ENCODE measurements at places on chromosomes 3 and 15.

GRCh38 chr15:70867911-70868467, 14.0 kb upstream of the LARP6 start:
- DNase-seq = no peak

DNA sequence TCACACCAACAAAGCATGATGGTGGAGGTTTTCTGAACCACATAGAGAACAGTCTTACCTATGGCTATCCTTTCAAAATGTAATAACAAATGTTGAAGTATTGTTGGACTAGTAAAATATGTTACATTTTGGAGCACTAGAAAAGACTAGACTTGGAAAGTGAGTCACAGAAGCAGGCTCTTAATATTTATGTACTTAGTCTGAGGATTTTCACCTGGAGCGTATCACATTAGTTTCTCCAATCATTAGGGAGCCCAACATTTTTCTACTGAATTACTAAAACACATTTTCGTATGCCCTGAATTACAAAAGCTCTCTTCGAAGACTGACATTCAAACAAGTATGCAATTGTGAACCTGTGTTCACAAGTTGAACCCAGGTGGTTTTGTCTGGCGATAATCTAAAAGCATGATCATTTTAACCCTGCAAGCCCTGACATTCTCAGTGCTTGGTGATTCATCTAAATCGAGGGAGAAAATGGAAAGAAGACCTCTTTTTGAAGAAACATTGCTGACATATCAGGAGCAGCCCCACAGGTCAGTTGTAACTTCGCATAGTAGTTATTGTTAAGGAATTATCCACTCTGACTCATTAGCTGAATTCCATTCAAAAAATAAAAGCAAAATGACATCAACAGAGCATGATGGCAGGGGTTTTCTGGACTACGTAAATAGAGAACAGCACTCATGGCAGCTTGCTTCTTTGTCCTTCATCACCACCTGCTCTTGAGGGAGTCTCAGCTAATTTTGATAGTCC, 679.8 kb upstream of the NECTIN3 start:
- DNase-seq = no peak

- no peak for DNase-seq
These were observed 10.4 kb upstream of the AEN start for GRCh38 chr15:88610701-88611231.

- DNase-seq = no peak
These were observed 120.4 kb upstream of the P2RY1 start for GRCh38 chr3:152714507-152714906.

GRCh38 chr3:6770397-6770690, 90.6 kb upstream of the GRM7 start:
- no peak for DNase-seq

DNA sequence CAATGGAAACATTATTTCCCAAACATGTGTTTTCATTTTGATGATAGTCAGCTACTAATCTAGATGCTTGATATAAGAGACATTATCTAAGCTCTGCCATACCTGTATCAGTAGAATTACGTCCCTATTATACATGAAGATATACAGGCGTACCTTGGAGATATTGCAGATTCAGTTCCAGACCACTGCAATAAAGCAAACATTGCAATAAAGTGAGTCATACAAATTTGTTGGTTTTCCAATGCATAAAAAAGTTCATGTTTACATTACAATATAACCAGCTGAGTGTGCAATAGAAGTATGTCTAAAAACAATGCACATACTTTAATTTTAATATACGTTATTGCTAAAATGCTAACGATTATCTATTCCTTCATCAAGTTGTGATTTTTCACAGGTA, 236.0 kb upstream of the ZNF717 start:
- DNase-seq = no peak

- no peak for DNase-seq
These were observed 109.5 kb downstream of the RPLP1 start for GRCh38 chr15:69562116-69562515.

DNA sequence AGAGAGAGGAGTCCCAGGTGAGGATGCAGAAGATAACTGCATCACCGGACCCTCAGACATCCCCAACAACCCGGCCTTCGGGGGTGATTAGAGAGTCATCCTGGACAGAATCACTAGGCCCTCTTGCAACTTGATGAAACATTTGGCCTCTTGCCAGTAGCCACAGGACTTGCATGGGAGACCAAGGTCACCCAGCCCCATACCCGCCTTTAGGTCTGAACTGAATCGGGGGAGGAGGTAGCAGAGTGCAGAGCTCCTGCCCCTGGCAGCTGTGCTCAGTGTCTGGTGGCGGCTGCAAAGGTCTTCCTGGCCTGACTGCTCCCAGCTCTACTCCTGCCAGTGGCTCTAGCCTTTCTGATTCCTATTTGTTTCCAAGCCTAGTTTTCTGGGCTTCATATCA, 12.4 kb downstream of the PIF1 start:
- no peak for DNase-seq

DNA sequence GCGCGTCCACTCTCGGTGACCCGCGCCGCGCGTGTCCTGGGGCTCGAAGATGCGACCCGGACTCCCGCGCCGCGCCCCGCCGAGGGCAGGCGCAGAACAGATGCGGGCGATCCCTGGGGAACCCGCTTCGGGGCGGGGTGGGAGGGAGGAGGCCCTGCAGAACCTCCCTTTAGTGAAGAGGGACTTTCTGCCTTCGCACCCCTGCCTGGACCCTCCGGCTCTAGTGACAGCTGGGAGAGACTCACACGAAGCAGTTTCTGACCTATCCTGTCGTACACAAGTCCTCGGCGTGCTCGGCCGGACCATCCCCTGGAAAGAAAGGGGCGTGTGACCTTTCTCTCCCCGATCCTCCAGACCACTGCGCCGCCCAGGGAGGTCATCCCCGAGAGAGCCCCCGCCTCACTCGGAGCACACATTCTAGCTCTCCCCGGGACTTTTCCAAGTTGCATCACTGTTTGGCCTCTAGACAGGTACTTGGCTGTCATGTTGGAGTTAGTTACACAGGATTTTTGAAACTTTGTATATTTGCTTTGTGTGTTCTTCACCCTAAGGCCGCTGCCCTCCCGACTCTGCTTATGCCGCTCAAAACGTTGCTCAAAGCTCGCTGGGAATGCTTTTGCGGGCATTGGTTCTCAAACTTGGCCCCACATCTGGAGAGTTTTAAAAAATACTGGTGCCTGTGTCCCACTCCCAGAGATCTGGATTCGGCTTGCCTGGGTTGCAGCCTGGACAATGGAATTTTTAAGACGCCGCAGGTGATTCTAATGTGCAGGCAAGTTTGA, 582 bp downstream of the CGNL1 start:
- DNase-seq = no peak

GRCh38 chr3:125591116-125591760, 4.1 kb downstream of the OSBPL11 start:
- no peak for DNase-seq

DNA sequence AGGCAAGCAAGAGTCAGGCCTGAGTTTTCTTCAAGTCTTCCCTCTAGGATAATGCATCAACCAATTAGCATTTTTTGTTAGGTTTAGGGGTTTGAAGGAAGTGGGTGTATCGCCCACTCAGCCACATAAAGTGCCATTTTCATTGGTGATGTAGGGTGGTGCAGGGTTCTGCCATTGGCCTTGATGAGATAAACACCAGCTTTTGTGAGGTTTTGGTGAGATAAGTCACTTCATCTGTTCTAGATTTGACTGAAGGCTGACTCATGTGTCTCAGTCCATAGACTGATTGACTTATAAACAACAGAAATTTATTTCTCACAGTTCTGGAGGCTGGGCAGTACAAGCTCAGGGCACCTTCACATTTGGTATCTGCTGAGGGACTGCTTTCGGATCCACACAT, 84.5 kb upstream of the C3orf80 start:
- no peak for DNase-seq

- DNase-seq = no peak
These were observed 84.4 kb downstream of the SLMAP start for GRCh38 chr3:57840473-57840872.

DNA sequence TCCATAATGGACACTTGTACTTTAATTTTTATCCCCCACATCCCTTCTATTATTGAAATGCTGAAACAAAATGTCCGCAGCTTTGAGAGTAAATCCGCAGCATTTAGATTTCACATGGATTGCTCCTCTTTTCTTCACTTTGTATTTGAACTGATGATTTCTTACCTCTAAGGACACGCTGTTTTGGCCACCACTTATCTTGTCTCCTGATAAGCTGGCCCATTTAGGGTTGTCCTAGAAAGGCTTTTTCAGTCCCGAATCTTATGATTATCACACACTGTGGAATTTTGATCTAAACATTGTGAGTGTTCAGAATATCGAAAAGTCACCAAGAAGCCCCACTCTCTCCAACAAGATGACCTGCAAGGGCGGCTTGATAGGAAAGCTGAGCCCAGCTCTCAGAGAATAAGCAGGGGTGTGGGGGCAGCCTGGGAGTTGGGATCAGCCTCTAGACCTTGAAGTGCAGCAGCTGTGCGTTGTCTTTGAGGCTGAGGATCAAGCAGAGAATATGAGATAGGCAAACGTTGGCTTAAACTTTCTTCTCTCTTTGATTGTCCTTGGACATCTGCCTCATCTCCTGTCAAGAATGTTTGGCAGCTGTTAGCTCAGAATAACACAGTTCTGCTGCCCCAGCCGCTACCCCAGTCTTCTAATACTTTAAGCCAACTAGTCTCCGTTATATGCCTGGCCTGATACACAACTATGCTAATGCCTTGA, 399.7 kb upstream of the NR2F2 start:
- no peak for DNase-seq

DNA sequence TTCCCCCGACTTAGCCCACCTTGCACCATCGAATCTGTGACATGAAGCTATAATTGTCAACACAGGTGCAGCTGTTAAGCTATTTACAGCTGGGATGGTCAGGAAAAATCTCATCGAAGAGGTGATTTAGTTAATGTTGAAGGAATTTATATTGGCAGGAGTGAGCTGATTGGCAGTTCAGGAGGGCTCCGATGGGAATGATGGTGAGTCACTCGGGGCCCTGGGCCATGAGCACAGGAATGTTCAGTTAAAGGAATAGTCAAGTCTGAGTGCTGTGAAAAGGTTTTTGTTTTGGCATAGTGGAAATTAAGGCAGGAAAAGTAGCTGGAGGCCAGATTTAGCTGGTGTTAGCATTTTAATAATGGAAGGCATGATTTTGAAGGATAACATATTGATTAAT, 95.7 kb downstream of the OXSM start:
- DNase-seq = no peak

- DNase-seq = no peak
These were observed 221.3 kb upstream of the SLCO3A1 start for GRCh38 chr15:91632176-91632575.

GRCh38 chr3:119636249-119636648, 24.1 kb downstream of the POPDC2 start:
- no peak for DNase-seq

DNA sequence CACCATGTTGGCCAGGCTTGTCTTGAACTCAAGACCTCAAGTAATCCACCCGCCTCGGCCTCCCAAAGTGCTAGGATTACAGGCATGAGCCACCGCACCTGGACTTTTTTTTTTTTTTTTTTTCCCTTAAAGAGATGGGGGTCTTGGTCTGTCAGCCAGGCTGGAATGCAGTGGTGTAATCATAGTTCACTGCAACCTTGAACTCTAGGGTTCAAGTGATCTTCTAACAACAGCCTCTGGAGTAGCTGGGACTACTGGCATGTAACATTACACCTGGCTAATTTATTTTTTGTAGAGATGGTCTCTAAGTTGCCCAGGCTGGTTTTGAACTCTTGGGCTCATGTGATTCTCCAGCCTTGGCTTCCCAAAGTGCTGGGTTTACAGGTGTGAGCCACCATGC, 81.6 kb downstream of the ANKRD28 start:
- no peak for DNase-seq

DNA sequence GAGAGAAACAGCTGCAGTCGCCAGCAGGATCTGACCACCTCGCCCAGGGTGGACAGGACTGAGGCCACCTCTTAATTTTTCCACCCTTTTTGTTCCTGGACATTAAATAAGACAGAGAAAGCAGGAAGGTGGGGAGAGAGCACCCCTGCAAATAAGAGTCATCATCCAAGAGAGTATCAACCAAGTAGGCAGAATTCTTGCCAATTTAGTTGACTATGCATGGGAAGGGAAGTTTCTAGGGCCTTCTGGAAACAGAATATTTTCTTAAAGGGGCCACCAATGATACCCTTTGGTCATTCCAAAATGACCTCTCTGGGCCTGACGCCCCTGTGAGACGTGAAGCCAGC, 136.2 kb downstream of the TJP1 start:
- no peak for DNase-seq

- DNase-seq = no peak
These were observed 152.1 kb upstream of the TBC1D5 start for GRCh38 chr3:17894434-17895060.

DNA sequence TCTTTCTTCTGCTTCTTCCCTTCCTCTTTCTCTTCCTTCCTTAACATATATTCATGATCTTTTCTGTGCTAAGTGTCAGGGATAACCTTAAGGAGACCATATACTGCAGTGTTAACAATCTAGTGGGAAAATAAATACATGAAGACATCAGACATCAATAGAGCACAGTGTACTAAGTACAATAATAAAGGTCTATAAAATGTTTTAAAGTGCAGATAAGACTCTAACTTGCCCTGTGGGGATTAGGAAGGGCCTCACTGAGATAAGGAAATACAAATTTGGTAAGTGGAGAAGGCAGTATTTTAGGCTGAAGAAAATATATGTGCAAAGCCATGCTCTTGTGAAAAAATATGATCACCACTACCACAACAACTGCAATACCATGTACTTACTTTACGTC, 49.2 kb upstream of the NANOGP8 start:
- DNase-seq = no peak

DNA sequence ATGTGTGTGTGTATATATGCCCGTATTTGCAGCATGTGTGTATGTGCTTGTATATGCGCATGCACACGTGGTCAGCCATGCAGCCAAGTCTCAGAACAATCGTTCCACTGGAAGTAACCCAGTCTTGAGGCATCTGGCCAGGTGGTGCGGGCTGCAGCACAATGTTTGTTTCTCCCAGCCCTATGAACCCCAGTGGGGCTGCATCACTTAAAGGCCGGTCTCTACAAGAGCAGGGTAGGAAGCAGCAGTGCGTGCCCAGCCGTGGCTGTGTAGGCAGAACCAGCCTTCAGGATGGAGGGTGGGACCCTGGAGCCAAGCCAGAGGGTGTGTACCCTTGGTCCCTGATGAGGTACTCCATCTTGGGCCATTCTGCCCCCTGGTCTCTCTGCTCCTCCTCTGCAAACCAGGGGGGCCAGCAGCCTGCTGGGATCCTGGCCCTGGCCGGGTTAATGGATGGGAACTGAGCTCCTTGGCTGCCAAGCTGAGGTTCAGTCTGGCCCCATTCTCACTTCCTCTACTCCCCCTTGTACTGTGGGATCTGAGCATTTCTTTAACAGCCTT, 11.8 kb downstream of the KLF13 start:
- DNase-seq = peak; percentile 69

DNA sequence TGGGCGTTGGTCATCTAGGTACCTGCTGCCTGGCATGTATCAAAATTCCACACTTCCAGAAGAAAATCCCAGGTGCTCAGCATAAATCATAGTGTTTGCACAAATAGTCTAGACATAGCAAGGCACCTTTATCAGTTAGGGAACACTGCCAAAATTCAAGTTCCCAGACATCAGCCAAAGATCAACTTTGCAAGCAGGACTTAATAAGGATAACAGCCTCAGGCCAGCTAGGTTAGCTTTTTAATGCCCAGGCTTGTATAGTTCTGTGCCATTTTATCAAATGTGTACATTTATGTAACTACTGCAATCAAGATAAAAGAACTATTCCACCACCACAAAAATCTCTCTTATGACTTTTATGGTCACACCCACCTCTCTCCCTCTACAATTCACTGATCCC, 30.7 kb downstream of the DZIP3 start:
- DNase-seq = no peak
